ENCODE measurements at places on chromosomes 5 and 9.

- no peak for DNase-seq
These were observed 50.8 kb downstream of the ADAMTS12 start for GRCh38 chr5:33840927-33841547.

DNA sequence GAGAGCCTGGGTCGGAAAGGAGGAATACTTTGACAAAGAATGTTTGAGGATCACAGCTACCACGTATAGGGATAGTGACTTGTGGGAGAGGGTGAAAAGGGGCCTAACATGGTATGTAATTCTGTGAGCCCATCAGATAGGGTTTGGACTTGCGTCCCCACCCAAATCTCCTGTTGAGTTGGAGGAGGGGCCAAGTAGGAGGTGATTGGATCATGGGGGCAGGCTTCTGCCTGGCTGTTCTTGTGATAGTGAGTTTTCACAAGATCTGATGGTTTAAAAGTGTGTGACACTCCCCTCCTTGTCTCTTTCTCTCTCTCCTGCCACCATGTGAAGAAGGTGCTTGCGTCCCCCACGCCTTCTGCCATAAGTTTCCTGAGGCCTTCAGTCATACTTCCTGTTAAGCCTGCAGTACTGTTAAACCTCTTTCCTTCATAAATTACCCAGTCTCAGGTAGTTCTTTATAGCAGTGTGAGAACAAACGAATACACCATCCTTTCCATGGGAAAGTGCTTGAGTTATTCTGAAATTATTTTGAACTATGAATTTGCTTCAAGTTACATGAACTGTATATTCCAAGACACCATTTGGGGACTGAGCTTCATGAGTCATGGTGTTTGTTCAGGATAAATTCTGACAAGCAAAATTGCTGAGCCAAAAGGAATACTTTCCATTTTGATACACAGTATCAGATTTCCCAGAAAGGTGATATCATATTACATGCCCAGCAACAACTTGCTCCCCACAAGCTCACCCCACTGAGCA, 68.8 kb upstream of the SSBP2 start:
- DNase-seq: no peak

DNA sequence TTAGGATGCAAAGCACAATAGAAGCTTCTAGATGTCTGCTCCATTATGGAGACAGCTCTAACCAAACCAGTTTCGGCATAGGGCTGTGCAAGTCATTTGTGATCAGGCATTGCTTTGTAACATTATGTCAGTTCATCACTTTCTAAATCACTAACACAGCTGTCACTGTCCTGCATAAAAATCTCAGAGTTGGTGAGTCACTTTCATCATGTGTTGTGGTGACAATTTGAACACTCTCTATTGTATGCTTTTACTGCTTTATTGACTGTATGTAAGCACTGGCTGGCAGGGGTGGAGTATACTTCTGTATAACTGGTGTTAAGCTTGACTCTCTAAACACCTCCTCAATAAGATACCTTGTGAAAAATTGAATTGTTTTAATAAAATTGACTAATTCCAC, 77.9 kb downstream of the SLCO4C1 start:
- no peak for DNase-seq

DNA sequence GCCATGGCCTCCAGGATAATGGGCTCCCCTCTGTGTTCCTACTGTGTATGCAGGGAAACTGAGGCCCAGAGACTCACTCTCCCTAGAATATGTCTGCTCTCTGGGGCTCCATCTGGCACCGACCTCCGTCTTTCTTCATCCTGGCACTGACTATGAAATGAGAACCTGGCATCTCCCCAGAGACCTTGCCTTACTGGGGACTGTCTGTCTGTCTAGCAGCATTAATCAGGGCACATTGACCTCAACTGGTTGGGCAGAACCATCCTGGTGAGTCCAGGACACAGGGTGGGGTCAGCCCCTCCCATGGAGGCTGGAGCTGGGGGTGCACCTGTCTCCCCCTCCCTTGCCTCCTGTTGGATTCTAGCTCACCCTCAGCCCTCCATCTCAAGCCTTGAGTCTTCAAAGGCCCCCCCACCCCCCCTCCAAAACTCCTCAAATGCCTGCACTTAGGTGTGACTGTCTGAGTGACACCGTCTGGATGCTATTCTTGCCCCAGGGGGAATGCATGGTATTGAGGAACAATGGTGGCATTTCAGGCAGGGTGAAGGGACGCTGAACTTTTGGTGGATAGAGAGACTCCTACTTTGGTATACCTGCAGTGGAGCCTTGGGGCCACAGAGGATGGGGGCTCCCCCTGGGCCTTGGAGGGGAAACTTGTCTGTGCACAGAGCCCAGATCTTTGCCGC, 12.8 kb upstream of the PITX1 start:
- no peak for DNase-seq

DNA sequence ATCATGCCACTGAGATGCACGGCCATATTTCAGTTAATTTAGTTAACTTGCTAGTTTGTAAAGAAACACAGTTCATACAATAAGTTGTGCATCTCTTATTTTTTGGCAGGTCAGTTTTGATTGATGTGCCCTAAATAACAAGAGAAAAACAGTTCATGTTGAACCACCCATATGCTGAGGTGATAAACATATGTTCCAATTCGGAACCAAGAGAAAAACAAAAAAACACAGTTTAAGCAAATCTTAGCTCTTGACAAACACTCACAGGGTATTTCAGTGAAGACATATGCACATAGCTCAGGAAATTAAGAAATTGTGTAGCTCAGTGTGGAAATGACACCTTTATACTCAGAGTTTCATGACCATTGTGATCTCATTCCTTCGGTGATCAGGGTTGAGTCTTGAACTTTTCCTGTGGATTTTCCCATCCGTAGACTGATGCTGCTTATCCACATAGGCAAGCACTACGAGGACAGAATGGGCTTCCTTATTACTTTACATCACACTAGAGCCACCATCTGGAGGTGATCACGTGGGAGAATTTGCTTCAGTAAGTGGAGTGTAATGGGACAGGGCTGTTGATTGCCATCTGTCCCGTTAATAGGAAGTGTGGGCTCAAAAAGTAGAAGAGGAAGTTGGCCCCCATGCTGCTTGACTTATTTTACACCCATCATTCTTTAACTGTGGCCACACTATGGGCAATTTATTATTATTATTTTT, 773.0 kb downstream of the MTRR start:
- DNase-seq: no peak

GRCh38 chr5:82313016-82313415, 34.9 kb upstream of the RPS23 start:
- no peak for DNase-seq

GRCh38 chr5:12522116-12522515, 617.9 kb upstream of the CTNND2 start:
- DNase-seq: no peak

GRCh38 chr9:132616725-132617124, 34.3 kb downstream of the BARHL1 start:
- no peak for DNase-seq

GRCh38 chr9:38280251-38280800, 112.2 kb upstream of the ALDH1B1 start:
- DNase-seq: no peak

- DNase-seq: no peak
These were observed 256.7 kb downstream of the CDH12 start for GRCh38 chr5:22596404-22596970.

- no peak for DNase-seq
These were observed 25.7 kb downstream of the CPEB4 start for GRCh38 chr5:173913686-173914321.

GRCh38 chr5:150120062-150120441, 33.7 kb upstream of the CSF1R start:
- no peak for DNase-seq

- DNase-seq: no peak
These were observed 33.4 kb downstream of the CEP120 start for GRCh38 chr5:123389794-123390193.

- DNase-seq: no peak
These were observed 74.7 kb downstream of the KIF24 start for GRCh38 chr9:34254141-34254913.

DNA sequence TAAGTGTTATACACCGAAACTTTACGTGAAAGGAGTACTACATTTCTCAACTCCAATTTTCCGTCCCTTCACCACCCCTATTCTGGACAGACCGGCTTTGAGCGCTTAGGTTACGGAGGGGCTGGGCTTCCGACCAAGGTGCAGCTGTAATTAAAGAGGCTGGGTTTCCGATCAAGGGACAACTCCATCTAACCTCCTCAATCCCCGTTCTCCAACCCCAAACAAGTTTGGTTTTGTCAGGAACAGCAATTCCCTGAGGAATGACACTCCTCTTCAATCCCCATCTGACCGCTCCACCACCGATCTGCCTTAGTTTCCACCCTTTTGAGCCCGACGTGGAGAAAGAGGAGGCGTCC, 577 bp downstream of the TUT7 start:
- DNase-seq: peak; percentile 45

GRCh38 chr9:113056191-113057106, at the start of gene ZFP37:
Gene ZFP37 (minus strand): TSS chr9:113056724. CDS start chr9:113056688, 36 bp downstream.
- DNase-seq: peak; percentile 68

- DNase-seq: no peak
These were observed 125.8 kb downstream of the ARRDC3 start for GRCh38 chr5:91257301-91257700.

GRCh38 chr5:18932081-18932480, 1055.9 kb downstream of the CDH18 start:
- DNase-seq: no peak

DNA sequence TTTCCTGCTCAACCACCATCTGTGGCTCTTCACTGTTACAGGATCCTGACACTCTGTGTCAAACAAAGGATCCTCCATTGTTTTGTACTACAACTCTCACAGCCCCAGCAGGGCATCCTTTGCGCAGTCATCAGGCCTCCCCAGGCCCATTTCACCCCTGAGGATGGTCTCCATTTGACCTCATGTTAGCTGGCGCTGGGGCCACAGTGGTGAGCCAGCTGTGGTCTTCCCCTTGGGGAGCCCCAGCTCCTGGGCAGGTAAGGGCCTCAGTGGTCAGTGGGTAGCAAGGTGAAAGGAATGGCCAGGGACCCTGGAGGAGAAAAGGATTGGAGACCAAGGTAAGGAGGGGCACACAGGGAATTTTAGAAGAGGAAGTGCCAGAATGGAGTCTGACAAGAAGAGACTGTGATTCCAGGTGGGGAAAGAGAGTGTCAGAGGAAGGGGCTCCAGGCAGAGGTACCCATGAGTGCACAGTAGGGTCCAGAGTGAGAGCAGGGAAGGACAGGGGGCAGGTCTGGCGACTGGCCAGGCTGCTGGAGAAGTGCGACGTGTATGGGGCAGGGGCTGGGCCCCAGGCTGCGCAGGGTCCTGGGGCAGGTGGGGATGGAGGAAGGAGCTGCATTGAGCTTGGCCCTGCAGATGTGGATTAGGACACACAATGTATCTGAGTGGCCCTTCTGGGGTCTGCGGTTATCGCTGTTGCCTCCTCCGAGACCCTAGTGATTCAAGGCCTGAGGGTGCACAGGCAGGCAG, 109.9 kb downstream of the PHF2 start:
- DNase-seq: no peak

GRCh38 chr5:9401786-9402472, 143.9 kb downstream of the SEMA5A start:
- DNase-seq: no peak

DNA sequence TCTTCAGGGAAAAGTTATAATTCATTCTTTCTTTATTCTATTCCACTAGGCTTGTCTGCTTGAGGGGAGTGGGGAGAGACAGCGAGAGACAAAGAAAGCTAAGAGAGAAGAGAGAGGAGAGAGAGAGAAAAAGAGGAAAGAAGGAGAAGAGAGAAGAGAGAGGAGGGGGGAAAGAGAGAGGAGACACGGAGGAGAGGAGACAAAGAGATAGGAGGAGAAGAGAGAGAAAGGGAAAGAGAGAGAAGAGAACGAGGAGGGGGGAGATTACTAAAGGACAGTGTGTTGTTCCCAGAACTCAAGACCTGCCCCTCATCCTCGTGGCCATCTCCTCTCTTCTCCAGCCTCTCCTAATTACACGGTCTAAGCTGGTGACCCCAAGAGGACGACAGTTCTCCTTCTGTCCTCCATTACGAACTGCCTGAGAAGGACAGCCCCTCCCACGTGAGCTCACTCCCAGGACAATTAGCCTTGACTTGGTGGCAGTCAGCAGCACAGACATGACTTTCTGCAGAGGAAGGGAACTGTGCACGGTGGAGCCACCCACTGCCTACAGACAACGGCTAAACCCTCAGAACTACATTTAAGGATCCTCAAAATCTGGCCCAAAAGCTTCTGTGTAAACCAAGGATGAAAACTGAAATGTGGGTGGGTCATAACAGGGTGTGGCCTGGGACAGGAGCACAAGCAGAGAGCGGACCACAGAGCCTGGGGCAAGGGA, 99.1 kb downstream of the COL23A1 start:
- DNase-seq: no peak

GRCh38 chr5:15026944-15027343, 155.4 kb upstream of the ANKH start:
- DNase-seq: no peak

DNA sequence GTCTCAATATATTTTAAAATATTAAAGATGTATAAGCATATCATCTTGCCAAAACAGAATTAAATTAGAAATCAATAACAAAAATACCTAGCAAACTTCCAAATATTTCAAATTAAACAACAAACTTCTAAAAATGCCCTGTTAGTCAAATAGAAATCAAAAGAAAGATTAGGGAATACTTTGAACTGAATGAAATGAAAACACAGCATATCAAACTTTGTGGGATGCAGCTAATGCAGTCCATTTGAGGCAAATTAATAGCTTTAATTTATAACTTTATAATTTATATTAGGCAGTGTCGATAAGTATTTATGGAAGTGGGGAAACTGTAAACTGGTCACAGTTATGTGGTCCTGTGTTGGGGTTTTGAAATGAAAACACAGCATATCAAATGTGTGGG, 17.1 kb downstream of the SLC6A3 start:
- no peak for DNase-seq

GRCh38 chr5:140554454-140554853, 2.8 kb downstream of the SRA1 start:
- no peak for DNase-seq

- DNase-seq: no peak
These were observed 78.3 kb downstream of the PPARGC1B start for GRCh38 chr5:149808264-149808982.

GRCh38 chr9:68669218-68669617, 35.8 kb upstream of the PIP5K1B start:
- no peak for DNase-seq

DNA sequence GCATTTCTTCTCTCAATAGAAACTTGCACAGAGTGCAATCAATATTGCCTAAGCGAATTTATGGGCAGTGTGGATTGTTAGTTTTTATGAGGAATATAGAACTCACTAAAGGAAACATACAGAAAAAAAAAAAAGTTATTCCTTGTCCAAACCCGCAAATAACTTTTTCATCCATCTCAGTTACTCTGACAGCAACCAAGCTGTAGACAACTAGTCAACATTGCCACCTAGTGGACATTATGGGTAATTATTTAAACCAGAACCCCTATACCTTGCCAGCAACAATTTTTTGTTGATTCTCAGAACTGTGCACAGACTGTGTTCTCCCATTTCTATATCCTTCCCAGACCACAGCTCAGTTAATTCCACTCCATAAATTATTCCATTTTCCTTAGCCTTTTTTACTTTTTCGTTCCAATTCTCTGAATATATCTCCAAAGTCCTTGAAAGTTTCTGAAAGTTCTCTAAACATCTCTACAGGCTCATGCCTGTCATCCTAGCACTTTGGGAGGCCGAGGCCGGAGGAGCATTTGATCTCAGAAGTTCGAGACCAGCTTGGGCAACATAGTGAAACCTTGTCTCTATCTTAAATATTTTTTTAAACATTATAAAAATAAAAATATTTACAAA, 2.6 kb upstream of the AFAP1L1 start:
- no peak for DNase-seq

Data from activated CD4-positive, alpha-beta memory T cell treated with anti-CD3 and anti-CD28 coated beads, Interleukin-2, amount 10 ng/mL, durations not matched to agents 7 days and 5 days (primary cell).